ENCODE measurements at places on chromosomes 5 and 9. TPM values are rescaled to one million over a fixed set of nuclear protein-coding genes. Genes with fewer than 3 reads are reported as not detected.

The CAMK4 gene
- 2.9 TPM for total RNA-seq

The NR6A1 gene
- total RNA-seq: not detected

The SPDL1 gene
- total RNA-seq: 19.4 TPM

The LEAP2 gene
- 0.88 TPM for total RNA-seq

- DNase-seq: no peak
These were observed 257.8 kb downstream of the FSTL4 start for GRCh38 chr5:133354323-133355185.

DNA sequence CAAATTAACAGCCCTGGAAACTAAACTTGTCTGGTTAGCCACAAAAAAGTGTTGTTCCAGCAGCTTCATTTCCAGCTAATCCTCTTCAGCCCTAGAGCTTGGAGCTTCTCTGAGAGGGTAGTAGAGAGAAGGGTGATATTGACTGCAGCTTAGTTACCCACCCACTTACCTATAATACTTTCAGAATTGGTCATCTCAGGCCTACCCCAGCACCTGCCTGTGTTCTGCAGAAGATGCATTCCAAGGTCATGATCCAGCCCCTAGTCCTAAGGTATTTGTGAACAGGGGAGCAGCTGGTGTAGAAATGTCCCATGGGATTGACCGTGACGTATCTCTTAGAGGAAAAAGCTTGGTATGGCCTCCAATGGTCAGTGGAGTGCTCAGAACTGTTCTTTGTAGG lies 289.0 kb downstream of the NR3C1 start:
- no peak for DNase-seq

GRCh38 chr5:75524071-75524470 lies 12.4 kb downstream of the POLK start:
- DNase-seq: no peak

DNA sequence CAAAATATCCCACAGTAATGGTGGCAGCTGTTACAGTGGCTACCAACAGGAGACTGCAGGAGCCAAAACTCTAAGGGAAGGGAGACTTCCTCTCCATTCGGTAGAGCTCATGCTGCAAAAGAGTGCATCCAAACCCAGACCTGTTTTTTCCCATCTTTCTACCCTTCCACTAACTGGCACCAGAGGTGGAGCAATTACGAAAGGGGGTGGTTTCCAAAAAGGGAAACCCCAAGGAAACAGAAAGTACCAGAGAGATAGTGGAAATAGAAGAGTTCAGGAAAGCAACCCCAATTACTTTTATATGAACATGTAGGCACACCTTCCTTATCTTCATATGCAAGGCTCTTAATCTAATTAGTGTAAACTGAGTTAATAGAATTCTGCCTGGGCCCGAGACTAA lies 7.3 kb upstream of the WDR41 start:
- DNase-seq: no peak

DNA sequence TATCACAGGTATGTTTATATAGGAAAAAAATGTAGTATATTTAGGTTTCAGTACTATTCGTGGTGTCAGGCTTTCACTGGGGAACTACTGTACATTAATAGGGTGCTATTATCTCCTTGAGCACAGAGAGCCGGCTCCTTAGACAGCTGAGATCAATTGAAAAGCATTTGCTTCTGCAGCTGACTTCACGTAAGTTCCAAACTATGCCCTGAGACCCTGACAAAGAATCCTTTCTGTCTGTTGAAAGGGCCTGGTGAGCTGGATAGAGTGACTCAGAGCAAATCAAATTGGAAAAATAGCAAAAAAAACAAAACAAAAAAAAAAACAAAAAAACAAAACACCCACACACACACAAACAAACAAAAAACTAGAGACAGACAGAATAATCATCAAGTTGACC lies 652.0 kb downstream of the MTRR start:
- no peak for DNase-seq

All from uterus (tissue), 4 donors.